Activated CD4-positive, alpha-beta T cell treated with anti-CD3 and anti-CD28 coated beads for 24 hours (primary cell): ENCODE measurements at places on chromosomes 11 and 22.
A peak's percentile ranks its signal among the peaks of the same experiment; 100 is the strongest.

- DNase-seq = no peak
These were observed 17.5 kb downstream of the MN1 start for GRCh38 chr22:27784120-27784475.

GRCh38 chr11:71286701-71287643, 34.6 kb upstream of the SHANK2 start:
- no peak for DNase-seq

GRCh38 chr11:69489031-69489745, 7.7 kb downstream of the LINC01488 start:
- no peak for DNase-seq

GRCh38 chr11:539971-540481, 2.7 kb downstream of the LRRC56 start:
- DNase-seq = no peak

DNA sequence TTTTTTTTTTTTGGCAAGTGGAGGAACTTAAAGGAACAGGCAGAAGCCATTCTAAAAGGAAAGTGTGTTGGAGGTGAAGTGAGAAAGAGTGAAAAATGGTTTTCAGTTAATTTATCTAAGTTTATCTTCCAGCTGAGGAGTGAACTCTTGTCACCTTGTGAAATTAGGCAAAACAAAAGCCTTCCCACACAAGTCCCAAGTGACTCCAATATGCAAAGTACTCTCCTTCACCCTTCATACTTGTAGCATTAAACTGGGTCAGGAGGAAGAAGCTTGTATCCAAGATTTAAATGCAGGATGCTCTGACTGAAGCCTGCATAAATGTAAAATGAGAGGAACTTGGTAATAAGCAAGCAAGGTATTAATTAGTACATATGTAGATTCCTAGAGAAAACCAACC, 796.8 kb downstream of the DLG2 start:
- DNase-seq = no peak

DNA sequence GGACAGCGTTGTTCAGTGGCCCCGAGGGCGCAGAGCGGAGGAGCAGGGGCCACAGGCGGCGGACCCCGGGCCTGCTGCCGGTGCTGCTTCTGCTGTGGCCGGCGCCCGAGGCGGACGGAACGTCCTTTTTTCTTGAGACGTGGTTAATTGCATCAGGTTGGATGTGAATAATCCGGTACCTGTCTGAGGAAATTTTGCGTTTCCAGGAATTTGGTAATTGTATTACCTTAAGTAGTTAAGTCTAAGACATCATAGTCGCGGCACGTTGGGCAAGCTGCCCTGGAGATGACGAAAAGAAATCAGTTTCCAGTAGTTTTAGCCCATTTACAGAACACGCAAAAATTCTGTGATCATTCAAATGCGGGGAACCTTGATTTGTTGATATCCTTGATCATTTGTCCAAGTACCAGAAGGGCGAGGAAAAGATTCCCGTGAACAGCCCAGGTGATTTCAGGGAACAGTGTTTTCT, 789 bp downstream of the SPECC1L start:
- DNase-seq = no peak

- no peak for DNase-seq
These were observed 153.9 kb downstream of the TEAD1 start for GRCh38 chr11:12827929-12828812.

DNA sequence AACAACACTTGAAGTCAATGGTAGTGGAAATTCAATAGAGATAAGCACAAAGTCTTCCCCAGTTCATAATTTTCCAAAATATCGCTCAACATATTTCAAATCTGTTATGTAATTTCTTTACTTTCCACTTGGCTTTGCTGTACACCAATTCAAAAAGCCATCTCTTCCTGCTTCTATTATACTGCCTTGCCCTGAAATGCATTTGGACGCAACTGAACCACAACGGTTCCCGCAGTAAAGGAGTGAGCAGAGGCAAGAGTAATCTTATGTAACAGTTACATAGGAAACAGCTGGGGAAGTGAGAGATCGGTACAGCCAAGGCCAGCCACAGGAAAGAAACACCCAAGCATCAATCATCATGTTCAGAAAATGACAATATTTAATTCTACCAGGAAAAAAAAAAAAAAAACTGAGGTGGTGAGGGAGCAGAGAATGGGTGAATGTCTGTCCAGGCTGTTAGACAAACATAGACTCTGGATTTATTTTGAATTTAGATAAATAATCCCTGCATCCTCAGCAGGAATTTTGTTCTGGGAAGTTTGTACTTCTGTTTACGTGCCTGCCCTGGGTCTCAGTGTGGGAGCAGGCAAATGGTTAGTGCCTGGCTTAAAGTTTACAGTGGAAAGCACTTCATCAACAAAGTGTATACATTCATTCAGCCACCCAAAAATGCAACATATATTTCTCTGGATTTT, 392.2 kb downstream of the ETS1 start:
- no peak for DNase-seq

GRCh38 chr11:93543292-93543977, at the start of gene SMCO4:
SMCO4 (minus strand) TSS chr11:93543391; CDS start chr11:93479189, 64,202 bp downstream.
- DNase-seq = peak; percentile 49

DNA sequence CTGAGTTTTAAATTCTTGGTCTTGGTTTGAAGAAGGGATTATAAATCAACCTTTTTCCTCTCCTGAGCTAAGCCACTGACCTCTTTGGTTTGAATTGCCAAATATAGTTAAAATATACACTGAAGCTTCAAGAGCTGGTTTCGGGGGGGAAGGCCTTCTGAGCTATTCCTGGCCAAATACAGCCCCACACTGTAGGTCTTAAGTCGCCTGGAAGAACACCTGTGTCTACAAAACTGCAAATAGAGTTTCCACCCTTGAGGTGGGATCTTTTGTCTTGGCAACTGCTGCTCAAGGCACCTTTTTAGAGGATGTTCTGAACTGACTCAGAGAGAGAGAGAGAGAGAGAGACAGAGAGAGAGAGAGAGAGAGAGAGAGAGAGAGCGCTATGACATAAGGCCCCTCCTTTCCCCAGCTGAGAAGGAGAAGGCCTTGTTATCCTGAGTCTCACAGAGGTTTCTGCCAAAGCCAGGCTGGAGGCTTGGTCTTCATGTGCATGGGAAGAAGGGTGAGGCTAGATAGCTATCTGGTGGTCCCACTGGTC, 5.5 kb downstream of the ADM start:
- DNase-seq = no peak

- DNase-seq = no peak
These were observed 454.4 kb downstream of the NTM start for GRCh38 chr11:131824771-131825170.

GRCh38 chr11:110471371-110471770, 41.6 kb downstream of the FDX1 start:
- no peak for DNase-seq

GRCh38 chr11:94169516-94169915, 40.9 kb downstream of the PANX1 start:
- no peak for DNase-seq
